Naive thymus-derived CD8-positive, alpha-beta T cell (primary cell): ENCODE measurements at places on chromosomes 16 and 17.

DNA sequence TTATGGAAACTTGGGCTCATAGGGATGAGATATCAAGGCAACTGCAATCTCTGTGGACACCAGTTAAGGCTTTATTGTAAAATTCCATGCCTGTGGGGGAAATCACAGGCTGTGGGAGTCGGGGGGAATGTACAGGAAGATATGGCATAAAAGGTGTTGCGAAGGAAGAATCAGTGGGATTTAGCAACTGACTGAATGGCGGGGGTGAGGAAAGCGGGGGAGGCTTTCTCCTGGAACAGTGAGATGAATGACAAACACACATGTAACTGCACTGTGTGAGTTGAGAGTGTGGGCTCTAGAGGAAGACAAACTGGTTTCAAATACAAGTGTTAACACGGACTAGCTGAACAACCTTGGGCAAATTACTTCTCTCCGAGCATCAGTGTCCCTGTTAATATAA, 143.7 kb downstream of the PRKCB start:
- DNase-seq: no peak

DNA sequence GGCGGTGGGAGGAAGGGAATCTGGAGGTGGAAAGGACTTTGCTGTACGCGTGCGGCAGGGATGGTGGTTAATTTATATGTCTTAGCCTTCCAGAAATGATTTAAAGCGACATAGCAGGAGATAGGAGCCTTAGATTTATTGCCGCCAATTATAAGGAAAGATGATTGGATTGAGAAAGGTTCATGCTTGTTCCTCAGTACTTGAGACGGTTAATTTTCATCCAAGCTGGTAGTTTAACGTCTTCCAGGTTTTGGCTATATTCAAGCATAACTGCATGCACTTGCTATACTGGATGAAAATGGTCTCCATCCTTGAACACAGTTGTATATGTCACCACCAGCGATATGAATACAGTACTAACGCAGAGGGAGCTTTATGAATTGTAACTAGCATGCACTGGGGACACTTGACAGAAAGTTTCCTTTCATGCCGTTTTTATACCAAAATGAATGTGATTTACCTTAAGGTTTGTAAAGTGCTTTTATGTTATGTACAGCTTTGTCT, 610 bp upstream of the PEX12 start:
- no peak for DNase-seq

DNA sequence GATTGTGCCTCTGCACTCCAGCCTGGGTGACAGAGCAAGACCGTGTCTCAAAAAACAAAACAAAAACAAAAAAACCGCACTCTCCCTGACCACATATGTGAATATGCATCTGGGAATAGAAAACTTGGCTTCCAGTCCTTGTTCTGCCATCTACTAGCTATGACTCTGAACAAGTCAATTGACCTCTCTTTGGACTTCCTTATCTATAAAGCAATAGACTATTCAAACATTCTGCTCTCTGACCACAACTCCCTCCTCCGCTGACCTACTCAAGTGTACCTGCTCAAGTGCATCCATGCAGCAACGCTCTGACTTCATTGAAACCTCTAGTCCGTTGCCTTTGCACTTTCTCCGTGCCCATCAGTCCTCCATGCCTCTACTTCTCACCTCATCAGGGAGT, 52.6 kb upstream of the KDM6B start:
- DNase-seq: no peak

- DNase-seq: no peak
Measured at GRCh38 chr17:1347589-1348323, 52.3 kb downstream of the YWHAE start.

- DNase-seq: no peak
Measured at GRCh38 chr17:15516150-15516549, 47.1 kb downstream of the TVP23C start.

DNA sequence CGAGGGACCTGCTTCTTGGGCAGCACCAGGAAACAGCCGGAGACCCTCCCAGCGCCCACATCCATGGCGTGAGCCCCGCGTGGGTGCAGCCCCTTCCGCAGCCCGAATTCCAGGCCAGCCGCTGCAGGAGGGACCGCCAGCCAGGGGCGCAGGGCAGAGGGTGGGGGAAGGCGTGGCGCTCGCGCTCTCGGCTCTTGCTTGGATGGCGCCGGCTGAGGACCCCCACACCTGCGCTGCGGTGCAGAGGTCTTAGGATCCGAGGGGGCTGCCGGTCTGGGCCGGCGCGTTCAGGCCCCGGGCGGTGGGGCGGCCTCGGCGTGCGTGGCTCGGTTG, 28.8 kb downstream of the ACTG1 start:
- no peak for DNase-seq

- DNase-seq: no peak
Measured at GRCh38 chr16:60731329-60732050, 1304.7 kb downstream of the CDH8 start.

DNA sequence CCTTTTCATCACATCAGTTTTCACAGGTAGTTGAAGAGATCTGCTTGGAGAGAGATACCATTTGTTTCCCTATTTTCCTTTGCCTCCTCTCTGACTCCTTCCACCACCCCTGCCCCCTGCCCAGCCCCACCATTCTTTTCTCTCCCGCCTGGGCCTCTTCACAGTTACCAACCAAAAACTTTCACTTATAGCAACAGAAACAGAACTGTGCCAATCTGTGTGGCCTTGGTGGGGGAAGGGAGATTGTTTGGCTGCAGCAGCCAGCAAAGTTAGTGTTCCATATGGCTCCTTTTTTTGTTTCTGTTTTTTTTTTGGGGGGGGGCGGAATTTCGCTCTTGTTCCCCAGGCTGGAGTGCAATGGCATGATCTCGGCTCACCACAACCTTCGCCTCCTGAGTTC, 17.2 kb upstream of the ARL4D start:
- DNase-seq: no peak
